Activated CD4-positive, alpha-beta T cell treated with anti-CD3 and anti-CD28 coated beads, Interleukin-2, amount 10 ng/mL, durations not matched to agents 24 days and 14 days (primary cell): ENCODE measurements at places on chromosomes 6 and 20.
A peak's percentile ranks its signal among the peaks of the same experiment; 100 is the strongest.

GRCh38 chr6:26252077-26252472, 112.9 kb upstream of the BTN3A2 start:
- H3K4me3 ChIP-seq: peak overlapping the region; percentile 95
- peaks cover 3% of the 10 kb centered on the region for H3K36me3 ChIP-seq
- H3K27ac ChIP-seq: peak overlapping the region; percentile 95
- peaks cover 36% of the 10 kb centered on the region for H3K4me1 ChIP-seq
- no peaks in the 10 kb centered on the region for H3K27me3 ChIP-seq

DNA sequence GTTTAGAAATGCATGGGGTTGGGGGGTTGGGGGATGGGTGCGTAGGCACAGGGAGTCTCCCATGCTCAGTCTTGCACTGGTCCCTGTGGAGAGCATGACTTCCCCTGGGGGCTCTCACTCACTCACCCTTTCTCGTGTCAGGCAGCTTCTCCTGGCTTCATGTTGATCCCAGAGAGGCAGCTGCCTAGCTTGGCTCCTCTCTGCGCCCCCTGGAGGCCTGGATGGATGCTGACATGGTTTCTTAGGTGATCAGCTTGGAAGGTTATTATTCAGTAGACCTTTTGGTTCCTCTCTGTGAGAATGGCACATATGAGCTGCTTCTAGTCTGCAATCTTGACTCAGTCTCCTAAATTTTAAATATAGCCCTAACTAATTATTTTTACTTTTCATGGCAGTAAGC, 109.3 kb upstream of the FAM83B start:
- H3K4me3 ChIP-seq: no peak overlapping the region
- DNase-seq: no peak

DNA sequence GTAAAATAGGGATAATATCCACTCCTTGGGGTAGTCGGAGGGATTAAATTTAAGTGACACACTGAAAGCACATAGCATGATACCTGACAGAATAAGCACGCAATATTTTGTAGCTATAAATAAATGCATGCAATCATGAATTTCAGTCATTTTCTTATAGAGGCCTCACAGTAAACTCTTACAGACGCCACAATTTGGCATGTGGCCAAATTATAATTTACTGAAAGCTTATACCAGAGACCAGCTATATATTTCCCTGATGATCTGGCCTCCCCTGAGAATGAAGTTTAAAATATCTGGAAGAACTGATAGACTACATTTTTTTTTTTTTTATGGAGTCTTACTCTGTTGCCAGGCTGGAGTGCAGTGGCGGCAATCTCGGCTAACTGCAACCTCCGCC, 40.9 kb downstream of the QRSL1 start:
- H3K4me3 ChIP-seq: no peak overlapping the region

DNA sequence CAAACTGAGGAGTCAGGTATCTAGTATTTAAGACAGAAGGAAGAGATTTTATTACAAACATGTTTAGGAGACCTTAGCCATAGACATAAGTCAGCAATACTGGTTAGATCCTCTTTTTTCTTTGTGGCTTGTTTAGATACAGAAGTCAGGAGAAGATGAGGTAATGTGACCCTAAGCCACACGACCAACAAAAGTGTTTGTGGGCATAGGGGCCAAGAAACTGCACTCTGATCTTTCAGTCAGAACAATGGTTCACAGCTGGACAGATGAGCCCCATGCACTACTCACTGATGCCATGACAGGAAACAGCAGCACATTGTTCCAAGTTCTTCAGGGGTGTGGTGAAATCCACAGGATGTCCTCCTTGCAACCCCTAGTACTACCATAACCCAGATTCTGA, 238.5 kb upstream of the RAB32 start:
- H3K27me3 ChIP-seq: no peaks in the 10 kb centered on the region
- H3K4me3 ChIP-seq: no peak overlapping the region
- no peaks in the 10 kb centered on the region for H3K4me1 ChIP-seq
- H3K36me3 ChIP-seq: no peaks in the 10 kb centered on the region
- DNase-seq: no peak
- H3K27ac ChIP-seq: no peak overlapping the region

DNA sequence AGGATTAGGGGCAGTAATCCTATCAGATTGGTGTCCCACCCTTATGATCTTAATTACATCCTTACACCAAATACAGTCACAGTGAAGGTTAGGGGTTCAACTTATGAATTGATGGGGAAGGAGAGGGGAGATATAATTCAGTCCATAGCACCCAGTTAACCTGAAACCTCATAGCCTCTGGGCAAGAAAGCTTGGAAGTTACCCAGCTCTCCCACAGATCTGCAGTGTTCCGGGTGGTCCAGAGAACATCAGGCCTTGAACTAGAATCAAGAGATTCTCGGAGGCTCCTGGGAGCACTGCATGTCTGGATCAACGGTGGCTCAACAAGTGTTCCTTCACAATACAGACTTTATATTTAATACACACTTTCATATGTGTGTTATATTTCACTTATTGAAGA, 392.6 kb upstream of the MARCKS start:
- no peak for DNase-seq
- H3K27me3 ChIP-seq: no peaks in the 10 kb centered on the region
- H3K4me3 ChIP-seq: no peak overlapping the region

- H3K27me3 ChIP-seq: no peaks in the 10 kb centered on the region
- H3K27ac ChIP-seq: no peak overlapping the region
- no peak overlapping the region for H3K4me3 ChIP-seq
- H3K4me1 ChIP-seq: peaks cover 10% of the 10 kb centered on the region
- DNase-seq: peak; percentile 91
Measured at GRCh38 chr6:104682722-104683643, 176.7 kb downstream of the HACE1 start.

DNA sequence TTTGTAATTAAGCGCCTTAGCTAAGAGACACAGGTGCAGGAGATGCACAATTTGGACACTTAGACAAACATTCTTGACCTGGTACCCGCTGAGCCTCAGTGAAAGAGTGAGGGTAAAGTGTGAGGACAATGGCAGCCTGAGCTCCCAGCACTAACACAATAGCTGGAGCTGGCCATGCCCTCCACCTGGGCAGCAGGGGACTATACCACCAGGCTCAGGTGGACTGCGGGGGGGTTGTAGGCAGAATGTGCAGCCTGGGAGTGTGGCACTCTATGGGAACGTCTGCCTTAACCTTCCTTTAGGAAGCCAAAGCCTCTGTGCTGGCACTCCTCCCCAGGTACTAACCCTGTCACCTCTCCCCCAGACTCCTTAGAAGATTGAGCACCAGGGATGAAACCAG, 23.6 kb downstream of the PRKN start:
- no peak overlapping the region for H3K4me3 ChIP-seq
- H3K36me3 ChIP-seq: no peaks in the 10 kb centered on the region
- H3K4me1 ChIP-seq: no peaks in the 10 kb centered on the region
- no peaks in the 10 kb centered on the region for H3K27me3 ChIP-seq

GRCh38 chr6:166540631-166541331, 45.7 kb downstream of the RAMACL start:
- H3K27ac ChIP-seq: peak overlapping the region; percentile 86
- peak; percentile 82 for DNase-seq
- H3K27me3 ChIP-seq: no peaks in the 10 kb centered on the region

DNA sequence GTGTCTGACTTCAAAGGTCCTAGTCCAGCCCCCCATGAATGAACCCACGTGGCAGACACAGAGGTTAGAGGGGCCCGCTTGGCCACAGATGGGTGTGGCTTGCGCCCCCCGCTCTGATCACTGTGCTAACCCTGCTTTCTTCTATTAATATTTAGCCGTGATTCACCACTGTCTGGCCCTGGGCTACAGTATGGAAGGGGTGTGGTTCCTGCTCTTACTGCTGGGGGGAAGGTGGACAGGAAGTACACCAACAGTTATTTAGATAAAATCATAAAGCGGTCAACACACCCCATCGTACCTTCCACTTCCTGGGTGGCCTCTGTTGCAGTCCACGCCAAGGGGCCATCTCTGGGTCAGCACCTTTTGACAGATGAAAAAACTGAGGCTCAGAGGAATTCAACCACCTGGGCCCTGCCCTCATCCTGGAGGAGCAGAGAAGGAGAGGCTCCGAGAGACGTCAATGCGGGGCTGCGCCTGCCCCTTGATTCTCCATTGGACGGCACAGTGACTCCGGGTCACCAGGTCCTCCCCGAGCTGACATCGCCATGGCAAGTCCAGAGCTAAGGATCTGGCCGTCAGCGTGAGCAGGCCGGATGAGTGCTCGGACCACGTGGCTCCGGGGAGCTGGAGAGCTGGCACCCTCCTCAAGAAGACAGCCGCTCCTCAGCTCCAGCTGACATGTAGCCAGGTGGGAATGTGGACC, 206.3 kb downstream of the PREX1 start:
- H3K4me3 ChIP-seq: no peak overlapping the region
- peaks cover 6% of the 10 kb centered on the region for H3K4me1 ChIP-seq
- H3K36me3 ChIP-seq: peaks cover 15% of the 10 kb centered on the region
- DNase-seq: no peak
- H3K27ac ChIP-seq: no peak overlapping the region

- H3K27me3 ChIP-seq: no peaks in the 10 kb centered on the region
- no peaks in the 10 kb centered on the region for H3K4me1 ChIP-seq
Measured at GRCh38 chr20:40532103-40532502, 156.9 kb downstream of the MAFB start.

DNA sequence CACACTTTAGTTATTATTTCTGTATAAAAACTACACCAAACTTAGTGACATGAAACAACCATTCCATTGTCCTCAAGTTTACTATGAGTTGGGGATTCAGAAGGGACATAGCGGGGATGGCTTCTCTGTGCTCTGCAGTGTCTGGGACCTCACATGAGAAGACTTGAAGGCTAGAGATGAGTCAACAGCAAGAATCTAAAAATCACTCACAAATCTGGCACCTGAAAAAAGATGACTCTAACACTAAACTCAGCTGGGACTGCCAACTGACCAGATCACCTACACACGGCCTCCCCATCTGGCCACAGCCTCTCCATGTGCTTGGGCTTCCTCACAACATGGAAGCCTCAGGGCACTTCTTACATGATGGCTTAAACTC, 63.0 kb upstream of the EYA2 start:
- no peaks in the 10 kb centered on the region for H3K36me3 ChIP-seq
- H3K27ac ChIP-seq: no peak overlapping the region
- no peak for DNase-seq
- H3K27me3 ChIP-seq: peaks cover 14% of the 10 kb centered on the region
- H3K4me3 ChIP-seq: no peak overlapping the region
- no peaks in the 10 kb centered on the region for H3K4me1 ChIP-seq

GRCh38 chr20:36465109-36466080, 75.9 kb upstream of the MYL9 start:
- H3K36me3 ChIP-seq: peaks cover 4% of the 10 kb centered on the region
- H3K27ac ChIP-seq: peak overlapping the region; percentile 81
- peak; percentile 78 for DNase-seq
- H3K27me3 ChIP-seq: peaks cover 2% of the 10 kb centered on the region
- peak overlapping the region; percentile 68 for H3K4me3 ChIP-seq

- peaks cover 6% of the 10 kb centered on the region for H3K4me1 ChIP-seq
- no peak overlapping the region for H3K27ac ChIP-seq
- peaks cover 25% of the 10 kb centered on the region for H3K27me3 ChIP-seq
- H3K36me3 ChIP-seq: no peaks in the 10 kb centered on the region
- DNase-seq: no peak
Measured at GRCh38 chr20:31969991-31970390, 2.0 kb downstream of the XKR7 start.

DNA sequence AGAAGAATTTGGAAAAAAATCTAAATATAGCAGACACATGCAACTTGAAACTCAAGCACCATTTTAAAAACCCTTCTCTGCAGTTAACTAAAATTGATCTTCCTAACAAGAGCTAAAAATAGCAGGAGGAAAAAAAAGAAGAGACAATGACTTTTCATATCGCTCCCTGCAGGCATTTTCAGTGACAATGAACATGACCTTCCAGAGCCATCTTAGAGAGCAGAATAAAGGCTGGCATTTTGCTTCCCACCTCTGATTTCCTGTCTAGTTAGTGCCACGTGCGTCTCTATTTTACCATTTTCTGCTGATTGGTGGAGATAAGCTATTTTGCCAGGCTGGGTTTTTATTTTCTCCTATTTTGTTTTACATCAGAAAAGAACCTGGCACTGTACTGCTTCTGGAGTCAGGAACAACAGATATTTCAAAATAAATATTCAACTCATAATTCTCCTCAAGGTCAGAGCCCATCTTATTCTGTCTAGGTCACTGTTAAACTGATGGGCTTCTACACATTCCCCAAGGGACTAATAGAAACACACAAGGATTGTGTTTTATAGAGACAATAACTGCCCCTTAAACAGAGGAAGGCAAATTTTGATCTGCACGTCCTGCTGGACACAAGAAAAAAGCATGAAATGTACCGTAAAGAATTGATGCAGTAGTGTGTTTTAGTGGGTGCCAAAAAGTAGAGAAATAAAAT, 70.2 kb upstream of the ENPP5 start:
- no peak overlapping the region for H3K4me3 ChIP-seq
- no peaks in the 10 kb centered on the region for H3K36me3 ChIP-seq
- peaks cover 14% of the 10 kb centered on the region for H3K27me3 ChIP-seq
- H3K27ac ChIP-seq: no peak overlapping the region
- H3K4me1 ChIP-seq: no peaks in the 10 kb centered on the region

DNA sequence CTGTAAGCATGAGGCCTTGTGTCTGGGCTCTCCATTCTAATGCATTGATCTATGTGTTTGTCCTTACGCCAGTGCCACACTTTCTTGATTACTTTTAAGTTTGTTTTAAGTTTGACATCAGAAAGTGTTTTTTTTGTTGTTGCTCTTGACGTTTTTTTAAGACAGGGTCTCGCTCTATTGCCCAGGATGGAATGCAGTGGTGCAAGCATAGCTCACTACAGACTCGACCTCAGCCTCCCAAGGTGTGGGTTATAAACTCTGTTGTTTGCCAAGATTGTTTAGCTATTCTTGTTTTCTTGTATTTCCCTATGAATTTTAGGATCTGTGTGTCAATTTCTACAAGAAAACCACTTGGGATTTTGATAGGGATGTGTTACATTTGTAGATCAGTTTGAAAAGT, 5.6 kb downstream of the MCUR1 start:
- no peak for DNase-seq
- H3K27me3 ChIP-seq: no peaks in the 10 kb centered on the region
- no peak overlapping the region for H3K4me3 ChIP-seq
- no peak overlapping the region for H3K27ac ChIP-seq

DNA sequence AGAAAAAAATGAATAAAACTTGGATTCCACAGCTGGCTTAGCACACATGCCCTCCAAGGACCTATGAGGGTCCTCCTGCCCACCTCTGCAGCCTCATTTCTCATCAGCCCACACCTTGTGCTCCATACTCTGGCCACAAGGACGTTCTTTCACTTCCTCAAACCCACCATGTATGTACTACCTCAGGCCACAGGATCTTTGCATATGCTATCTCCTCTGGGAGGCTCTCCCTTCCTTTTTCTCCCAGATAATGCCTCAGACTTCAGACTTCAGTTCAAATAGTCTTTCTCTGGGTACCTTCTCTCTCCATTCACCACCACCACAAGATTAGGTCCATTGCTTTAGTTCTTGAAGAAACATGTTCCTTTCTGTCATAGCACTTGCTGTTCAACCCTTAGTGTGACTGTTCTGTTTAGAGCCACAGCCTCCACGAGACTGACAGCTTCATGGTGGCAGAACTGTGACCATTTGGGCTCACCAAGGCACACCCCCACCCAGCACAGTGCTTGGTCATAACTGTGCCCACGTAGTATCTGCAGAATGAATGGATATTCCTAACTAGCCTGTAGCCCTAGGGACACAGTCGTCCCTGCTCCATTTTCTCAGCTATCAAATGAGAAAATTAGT, 146.7 kb upstream of the LRFN2 start:
- H3K4me3 ChIP-seq: no peak overlapping the region
- H3K27me3 ChIP-seq: peaks cover 10% of the 10 kb centered on the region
- no peaks in the 10 kb centered on the region for H3K36me3 ChIP-seq
- DNase-seq: no peak

GRCh38 chr20:35060168-35060567, 32.4 kb downstream of the TRPC4AP start:
- H3K36me3 ChIP-seq: peaks cover 46% of the 10 kb centered on the region
- DNase-seq: no peak
- H3K27ac ChIP-seq: no peak overlapping the region
- no peaks in the 10 kb centered on the region for H3K27me3 ChIP-seq
